ENCODE measurements at places on chromosomes 4 and X. TPM values are rescaled to one million over a fixed set of nuclear protein-coding genes. Genes with fewer than 3 reads are reported as not detected.
A peak's percentile ranks its signal among the peaks of the same experiment; 100 is the strongest.

DNA sequence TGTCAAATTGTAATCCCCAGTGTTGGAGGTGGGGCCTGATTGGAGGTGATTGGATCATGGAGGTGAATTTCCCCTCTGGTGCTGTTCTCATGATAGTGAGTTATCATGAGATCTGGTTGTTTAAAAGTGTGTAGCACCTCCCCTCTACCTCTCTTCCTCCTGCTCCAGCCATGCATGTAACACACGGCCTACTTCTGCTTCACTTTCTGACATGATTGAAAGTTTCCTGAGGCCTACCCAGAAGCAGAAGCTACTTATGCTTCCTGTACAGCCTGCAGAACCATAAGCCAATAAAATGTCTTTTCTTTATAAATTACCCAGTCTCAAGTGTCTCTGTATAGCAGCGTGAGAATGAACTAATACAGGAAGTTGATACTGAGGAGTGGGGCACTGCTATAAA lies 61.7 kb upstream of the DDX60 start:
- DNase-seq = no peak
- no peaks in the 10 kb centered on the region for H3K27me3 ChIP-seq
- no peak overlapping the region for H3K4me3 ChIP-seq
- no peak overlapping the region for H3K27ac ChIP-seq
- H3K36me3 ChIP-seq = peaks cover 34% of the 10 kb centered on the region
- H3K4me1 ChIP-seq = no peaks in the 10 kb centered on the region

- H3K27ac ChIP-seq = no peak overlapping the region
- H3K4me3 ChIP-seq = no peak overlapping the region
- DNase-seq = no peak
- no peaks in the 10 kb centered on the region for H3K4me1 ChIP-seq
- H3K36me3 ChIP-seq = peaks cover 26% of the 10 kb centered on the region
Observed at GRCh38 chr4:13364172-13364571, 120.0 kb downstream of the RAB28 start.

DNA sequence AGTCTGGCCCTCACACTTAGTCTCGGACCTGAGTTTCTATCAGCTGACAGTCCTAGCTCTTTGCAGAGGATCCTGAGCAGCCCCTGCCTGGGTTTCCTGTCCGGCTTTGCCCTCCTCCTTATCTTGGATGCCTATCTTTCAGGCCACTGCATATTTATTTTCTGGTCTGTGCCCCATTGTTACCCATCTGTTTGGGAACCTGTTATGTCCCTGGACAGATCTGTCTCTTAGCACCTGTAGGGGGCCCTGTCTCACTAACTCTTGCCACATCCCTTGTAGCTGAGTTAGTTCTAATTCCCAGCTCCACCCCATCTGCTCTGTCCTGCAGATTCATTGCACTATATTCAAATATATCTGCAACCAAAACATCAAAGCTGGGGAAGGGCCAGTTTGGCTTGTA lies 514.9 kb upstream of the LCORL start:
- H3K27me3 ChIP-seq = peaks cover 1% of the 10 kb centered on the region
- H3K4me3 ChIP-seq = no peak overlapping the region
- DNase-seq = no peak
- no peaks in the 10 kb centered on the region for H3K4me1 ChIP-seq

The HSFX2 gene
- total RNA-seq = 0.29 TPM

GRCh38 chr4:38381788-38382187 lies 282.2 kb upstream of the KLF3 start:
- H3K27ac ChIP-seq = no peak overlapping the region
- DNase-seq = no peak
- H3K27me3 ChIP-seq = no peaks in the 10 kb centered on the region
- H3K36me3 ChIP-seq = no peaks in the 10 kb centered on the region
- peaks cover 15% of the 10 kb centered on the region for H3K4me1 ChIP-seq

The PDLIM5 gene
- total RNA-seq = 26.3 TPM

- no peaks in the 10 kb centered on the region for H3K4me1 ChIP-seq
- no peak for DNase-seq
- H3K36me3 ChIP-seq = no peaks in the 10 kb centered on the region
- H3K4me3 ChIP-seq = no peak overlapping the region
Observed at GRCh38 chr4:176464748-176465147, 145.0 kb downstream of the SPCS3 start.

- no peak overlapping the region for H3K27ac ChIP-seq
- no peak for DNase-seq
- H3K36me3 ChIP-seq = no peaks in the 10 kb centered on the region
Observed at GRCh38 chr4:175062183-175062592, 144.0 kb downstream of the ADAM29 start.

- H3K4me3 ChIP-seq = no peak overlapping the region
- H3K27me3 ChIP-seq = no peaks in the 10 kb centered on the region
- H3K36me3 ChIP-seq = peaks cover 5% of the 10 kb centered on the region
- DNase-seq = peak; percentile 41
Observed at GRCh38 chr4:169492436-169493163, 119.8 kb downstream of the NEK1 start.

GRCh38 chr4:120007896-120008436 lies 58.7 kb downstream of the MAD2L1 start:
- no peak overlapping the region for H3K4me3 ChIP-seq
- DNase-seq = peak; percentile 19
- peaks cover 6% of the 10 kb centered on the region for H3K27me3 ChIP-seq
- H3K4me1 ChIP-seq = no peaks in the 10 kb centered on the region
- H3K36me3 ChIP-seq = no peaks in the 10 kb centered on the region

The GNL3L gene
- total RNA-seq = 45.9 TPM

The FGD1 gene
- total RNA-seq = 0.15 TPM

The CLDN2 gene
- total RNA-seq = not detected

GRCh38 chr4:180330521-180330920 lies 1912.7 kb upstream of the TENM3 start:
- H3K4me3 ChIP-seq = no peak overlapping the region
- DNase-seq = no peak
- H3K36me3 ChIP-seq = no peaks in the 10 kb centered on the region
- H3K4me1 ChIP-seq = no peaks in the 10 kb centered on the region
- H3K27me3 ChIP-seq = no peaks in the 10 kb centered on the region
- no peak overlapping the region for H3K27ac ChIP-seq

DNA sequence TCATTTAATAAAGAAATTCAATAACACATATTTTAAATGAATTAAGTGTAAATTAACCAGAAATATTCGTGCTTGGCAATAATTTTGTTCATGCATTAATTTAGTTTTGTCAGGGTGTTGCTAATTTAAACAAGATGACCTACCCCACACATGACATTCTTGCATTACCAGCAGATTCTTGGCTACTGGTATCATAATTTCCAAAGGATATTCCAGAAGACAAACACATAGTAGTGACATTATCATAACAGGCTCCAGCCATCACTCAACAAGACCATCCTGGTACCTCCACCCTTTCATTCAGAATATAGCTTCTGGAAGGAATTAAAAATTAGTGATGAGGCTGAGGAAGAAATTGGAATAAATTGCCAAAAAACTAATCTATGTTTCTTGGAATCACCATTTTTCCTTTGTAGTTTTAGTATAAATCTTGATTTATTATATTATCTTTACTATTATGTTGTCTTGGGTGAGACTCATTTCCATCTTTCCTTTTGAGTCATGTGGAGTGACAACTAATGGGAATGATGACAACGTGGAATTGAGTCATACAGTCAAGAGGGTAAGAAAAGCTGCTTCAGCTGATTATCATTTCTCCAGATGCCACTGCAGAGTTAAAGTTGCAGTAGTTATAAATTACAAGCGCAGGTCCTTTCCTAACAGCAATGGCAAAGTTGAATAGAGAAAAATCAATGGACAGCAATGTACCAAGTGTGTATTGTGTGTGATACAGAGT lies 30.9 kb upstream of the HHIP start:
- H3K27me3 ChIP-seq = no peaks in the 10 kb centered on the region
- no peak overlapping the region for H3K4me3 ChIP-seq
- H3K27ac ChIP-seq = no peak overlapping the region
- no peaks in the 10 kb centered on the region for H3K4me1 ChIP-seq

DNA sequence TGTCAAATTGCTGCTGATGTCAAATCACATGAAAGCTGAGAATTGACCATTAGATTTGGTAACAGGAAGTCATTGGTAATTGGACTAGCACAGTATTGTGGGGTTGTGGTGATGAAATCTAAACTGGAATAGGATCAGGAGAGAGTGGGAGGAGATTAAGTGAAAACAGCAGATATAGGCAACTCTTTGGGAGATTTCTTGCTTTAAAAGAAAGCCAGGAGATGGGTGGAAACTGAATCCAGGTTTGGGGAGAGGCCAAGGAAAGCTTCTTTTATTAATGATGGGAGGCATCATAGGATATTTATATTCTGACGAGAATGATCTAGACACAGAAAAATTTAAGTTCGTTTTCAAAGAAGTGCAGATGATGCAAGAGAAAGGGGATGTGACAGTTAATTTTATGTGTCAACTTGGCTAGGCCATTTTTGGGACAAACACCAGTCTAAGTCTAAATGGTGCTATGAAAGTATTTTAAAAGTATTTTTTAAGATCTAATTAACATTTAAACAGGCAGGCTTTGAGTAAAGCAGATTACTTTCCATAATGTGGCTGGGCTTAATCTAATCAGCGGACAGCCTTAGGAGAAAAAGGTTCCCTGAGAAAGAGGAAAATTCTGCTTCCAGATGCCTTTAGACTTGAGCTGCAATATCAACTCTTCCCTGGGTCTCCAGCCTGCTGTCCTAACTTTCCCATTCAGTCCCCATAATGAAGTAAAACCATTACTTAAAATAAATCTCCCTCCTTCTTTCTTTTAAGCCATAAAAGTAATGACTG lies 24.7 kb downstream of the SEC24D start:
- DNase-seq = no peak

The NKX6-1 gene
- total RNA-seq = not detected

DNA sequence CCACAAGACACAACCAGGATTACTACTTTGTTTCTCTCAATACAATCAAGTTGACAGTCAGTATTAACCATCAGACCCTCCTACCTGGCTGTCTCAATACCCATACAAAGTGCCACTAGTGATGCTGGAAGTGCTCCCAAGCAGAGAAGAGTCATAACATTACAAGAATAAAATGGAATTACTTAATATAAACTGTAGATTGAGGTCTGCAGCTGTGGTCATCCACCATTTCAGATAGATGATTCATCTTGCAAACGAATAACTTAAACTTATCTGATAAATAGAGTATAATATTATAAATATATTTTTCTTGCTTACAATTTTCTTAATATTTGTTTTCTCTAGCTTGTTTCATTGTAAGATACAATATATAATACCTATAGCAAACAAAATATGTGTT lies 1034.2 kb upstream of the PCDH10 start:
- no peaks in the 10 kb centered on the region for H3K36me3 ChIP-seq
- H3K27ac ChIP-seq = no peak overlapping the region
- no peak overlapping the region for H3K4me3 ChIP-seq
- H3K4me1 ChIP-seq = no peaks in the 10 kb centered on the region
- H3K27me3 ChIP-seq = no peaks in the 10 kb centered on the region
- no peak for DNase-seq

The KLHL4 gene
- not detected for total RNA-seq

All from activated CD4-positive, alpha-beta memory T cell treated with anti-CD3 and anti-CD28 coated beads for 36 hours (primary cell).